ENCODE measurements at places on chromosomes 12 and 14.

DNA sequence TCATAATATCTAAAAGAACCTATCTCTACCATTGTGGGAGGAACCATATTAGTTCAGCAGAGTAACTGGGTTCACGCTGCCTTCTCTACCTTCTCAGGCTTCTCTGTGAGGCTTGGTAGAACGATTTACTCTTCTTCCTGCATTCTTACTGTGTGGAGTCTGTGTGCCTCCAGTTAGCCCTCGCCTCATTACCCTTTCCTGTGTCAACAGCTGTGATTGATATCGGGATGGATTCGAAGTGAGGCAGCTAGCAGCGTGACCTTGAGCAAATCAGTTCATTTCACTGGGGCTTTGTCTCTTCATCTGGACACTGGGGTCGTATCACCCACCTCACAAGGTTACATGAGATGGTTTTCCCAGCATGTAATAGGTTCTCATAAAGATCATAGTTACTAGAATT lies 4.6 kb upstream of the VRK1 start:
- no peak for DNase-seq

- DNase-seq: no peak
Measured at GRCh38 chr12:27335364-27336281, 3.0 kb downstream of the BMAL2 start.

DNA sequence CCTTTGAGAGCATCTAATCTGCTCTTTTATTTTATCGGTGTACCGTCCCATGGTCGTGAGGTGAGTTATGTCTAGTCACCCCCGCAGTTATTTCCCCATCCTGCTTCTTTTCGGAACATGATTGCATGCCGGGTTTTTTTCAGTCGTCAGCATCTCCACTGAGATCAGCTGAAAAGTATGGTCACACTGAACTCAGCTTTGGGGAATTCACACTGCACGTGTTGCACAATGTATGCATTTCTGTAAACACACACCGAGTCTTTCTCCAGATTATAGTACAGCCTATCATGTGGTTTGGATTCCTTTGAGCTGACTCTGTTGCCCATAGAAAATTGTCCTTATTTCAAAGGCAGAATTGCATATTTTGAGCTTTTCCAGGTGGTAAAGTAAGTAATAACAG lies 24.6 kb downstream of the PLXNC1 start:
- DNase-seq: no peak

GRCh38 chr14:45181329-45181728 lies 45.6 kb downstream of the FANCM start:
- no peak for DNase-seq

GRCh38 chr14:36940476-36940875 lies 231.9 kb downstream of the SLC25A21 start:
- DNase-seq: no peak

DNA sequence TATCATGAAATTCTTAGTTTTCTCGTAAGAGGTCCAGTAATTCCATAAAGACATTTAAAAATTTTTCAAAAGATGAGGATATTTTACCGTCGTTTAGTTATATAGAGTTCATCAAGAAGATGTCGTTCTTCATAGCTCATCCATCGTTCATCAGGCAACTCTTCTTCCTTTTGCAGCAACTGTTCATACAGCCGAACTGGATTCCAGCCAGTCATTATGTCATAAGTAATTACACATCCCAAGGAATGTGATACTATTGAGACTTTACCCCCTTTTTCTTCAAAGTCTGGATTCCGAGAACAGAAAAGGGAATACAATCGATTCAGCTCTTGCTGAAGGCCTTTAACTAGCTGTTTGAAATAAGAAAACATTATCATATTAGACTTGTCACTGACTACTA lies 90.3 kb downstream of the DDHD1 start:
- no peak for DNase-seq

DNA sequence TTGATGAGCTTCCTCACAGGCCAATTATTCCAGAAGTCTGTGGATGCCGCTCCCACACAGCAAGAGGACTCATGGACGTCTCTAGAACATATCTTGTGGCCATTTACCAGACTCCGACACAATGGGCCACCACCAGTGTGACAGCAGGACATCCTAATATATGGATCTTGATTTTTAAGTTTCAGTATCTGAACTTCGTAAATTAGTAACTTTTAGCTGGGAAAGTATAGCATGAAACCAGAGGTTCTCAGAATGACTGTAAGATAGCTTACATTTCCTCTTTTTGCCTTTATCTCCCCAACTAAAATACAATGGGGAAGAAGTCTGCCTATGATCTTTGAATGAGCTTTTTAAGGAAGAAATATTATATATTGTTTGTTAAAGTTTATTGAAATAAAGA lies 87.0 kb downstream of the DNAI7 start:
- no peak for DNase-seq

DNA sequence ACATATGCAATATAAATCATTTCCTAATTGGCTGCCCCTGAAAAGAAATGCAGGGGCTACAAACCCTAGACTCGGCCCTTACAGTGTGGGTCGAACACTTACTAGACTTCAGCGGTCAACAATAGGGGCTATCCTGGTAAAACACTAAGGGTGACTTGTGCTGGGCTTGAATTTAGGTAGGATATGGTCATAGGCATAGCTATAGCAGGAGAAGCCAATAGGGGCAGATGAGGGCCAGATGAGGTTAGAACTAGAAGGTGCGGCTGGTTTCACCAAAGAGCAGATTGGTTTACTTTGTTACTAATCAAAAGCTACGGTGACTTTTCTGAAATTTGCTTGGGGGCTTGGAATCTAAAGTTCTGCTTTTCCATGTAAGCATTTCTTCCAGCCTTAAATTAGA lies 282.3 kb upstream of the DIO2 start:
- no peak for DNase-seq

DNA sequence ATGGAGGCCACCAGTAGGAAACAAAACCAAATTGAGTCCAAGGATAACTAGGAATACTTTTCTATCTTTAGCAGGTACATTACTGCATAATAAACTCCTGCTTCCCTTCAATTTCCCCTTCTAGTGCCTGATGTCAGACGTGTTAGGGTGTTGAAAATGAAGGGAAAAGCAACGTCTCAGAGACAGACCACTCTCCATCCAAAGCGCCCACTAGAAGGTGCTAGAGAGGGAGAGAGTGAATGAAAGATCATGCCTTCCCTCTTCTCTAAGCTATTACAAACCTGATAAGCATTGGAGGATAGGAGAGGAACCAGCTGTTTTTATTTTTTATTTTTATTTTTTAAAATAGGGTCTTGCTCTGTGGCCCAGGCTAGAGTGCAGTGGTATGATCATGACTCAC lies 64.1 kb downstream of the ZNF641 start:
- DNase-seq: no peak

- DNase-seq: no peak
Measured at GRCh38 chr14:101105045-101105444, 201.5 kb upstream of the RTL1 start.

DNA sequence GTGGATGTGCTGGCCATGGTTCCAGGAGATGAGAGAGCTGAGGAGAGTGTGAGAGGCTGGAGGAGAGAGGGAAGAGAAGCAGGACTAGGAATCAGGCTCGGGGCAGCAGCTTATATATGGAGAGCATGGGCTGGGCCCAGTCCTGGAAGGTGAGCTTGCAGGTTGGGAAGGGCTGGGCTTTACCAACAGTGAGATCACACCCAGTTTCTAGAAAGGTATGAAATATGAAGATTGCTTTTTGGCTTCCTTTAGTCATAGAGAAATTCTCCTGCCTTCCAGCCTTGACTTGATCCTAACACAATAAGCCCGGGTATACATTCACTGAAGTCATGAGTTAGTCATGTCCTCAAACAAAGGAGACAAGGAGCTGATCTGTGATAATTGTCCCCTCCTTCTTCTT lies at the start of gene KRT6A:
Gene KRT6A, minus strand, starts transcription at position 86 of the 400 bp plus-strand sequence. Its CDS starts 69 bp downstream, at position 17.
- DNase-seq: no peak

- DNase-seq: no peak
Measured at GRCh38 chr12:105554223-105554678, 223.8 kb downstream of the C12orf75 start.

GRCh38 chr14:68633131-68633991 lies 159.5 kb downstream of the ZFP36L1 start:
- DNase-seq: no peak

DNA sequence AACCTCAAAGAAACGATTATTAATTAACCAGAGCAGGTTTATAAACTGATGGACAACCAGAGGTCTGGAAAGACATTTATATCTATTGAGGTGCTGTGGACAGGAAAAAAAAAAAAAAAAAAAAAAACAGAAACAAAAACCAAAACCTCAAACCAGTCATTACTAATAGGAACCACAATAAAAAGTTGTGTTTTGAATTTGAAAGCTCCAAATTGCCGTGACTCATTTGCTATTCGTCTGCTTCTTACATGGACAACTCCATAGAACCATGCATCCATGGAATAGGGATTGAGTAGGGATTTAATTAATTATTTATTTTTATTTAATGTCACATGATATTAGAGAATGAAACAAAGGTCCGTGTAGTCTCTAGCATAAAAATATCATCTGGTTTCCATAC lies 134.1 kb upstream of the SSTR1 start:
- no peak for DNase-seq

DNA sequence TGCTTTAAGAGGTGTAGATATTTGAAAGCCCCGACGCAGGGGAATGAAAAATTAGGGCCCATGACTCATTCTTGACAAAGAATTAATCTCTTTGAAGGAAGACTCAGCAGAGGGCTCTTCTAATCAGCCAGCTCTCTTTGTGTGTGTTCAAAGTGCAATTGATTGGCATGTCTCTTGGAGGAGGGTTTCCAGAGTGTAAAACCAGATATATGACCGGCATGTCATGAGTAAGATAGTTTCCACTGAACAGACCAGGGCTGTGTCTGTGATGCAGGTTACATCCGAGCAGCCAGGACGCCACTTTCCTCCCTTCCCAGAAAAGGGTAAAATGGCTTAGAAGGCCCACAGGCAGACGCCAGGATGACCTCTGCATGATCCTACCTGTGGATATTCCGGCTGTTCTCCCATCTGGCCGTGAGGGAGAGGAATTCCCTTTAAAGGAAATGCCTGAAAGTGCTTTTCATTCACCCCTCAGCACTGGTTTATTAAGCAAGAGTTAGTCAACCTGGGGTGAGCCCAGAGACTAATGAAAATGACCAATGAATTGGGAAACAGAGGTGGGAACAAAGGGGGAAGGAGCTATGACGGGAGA lies 7.2 kb upstream of the KRT75 start:
- DNase-seq: no peak

- DNase-seq: no peak
Measured at GRCh38 chr12:123041042-123041531, 60.6 kb downstream of the ARL6IP4 start.

DNA sequence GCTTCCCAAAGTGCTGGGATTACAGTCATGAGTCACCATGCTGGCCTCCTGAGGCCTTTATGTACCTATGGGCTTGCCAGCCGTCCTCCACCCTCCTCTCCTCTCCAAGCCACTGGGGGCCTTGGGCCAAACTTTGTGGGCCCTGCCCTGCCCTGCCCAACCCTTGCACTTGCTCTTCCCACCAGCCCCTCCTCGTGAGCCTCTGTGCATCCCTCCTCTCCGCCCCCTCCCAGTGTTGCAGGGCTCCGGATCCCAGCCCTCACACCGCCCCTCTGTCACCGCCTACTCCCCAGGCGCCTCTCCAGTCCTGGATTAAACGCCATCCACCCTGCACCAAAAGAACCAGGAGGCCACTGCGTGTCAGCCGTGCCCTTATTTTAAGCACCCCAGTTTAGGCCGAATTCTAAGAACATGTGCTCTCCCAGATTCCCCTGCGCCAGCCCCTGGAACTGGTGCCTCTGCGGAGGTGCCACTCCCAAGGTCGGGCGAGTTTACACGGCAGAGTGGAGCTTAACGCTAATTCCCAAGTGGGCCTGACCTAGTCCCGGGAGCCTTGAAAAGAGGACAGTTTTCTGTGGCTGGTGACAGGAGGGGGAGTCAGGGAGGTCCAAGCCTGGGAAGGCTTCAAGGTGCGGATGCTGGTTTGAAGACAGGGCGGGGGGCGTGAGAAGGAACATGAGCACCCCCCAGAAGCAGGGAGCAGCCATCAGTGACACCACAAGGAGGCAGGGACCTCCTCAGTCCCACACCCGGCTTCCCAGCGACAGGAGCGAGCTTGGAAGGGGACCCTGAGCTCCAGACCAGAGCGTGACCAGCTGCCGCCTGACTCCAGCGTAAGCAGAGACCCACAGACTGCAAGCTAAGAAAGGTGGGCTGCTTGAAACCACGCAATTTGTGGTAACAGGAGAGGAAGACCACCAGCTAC lies 21.2 kb upstream of the CDCA4 start:
- DNase-seq: no peak

DNA sequence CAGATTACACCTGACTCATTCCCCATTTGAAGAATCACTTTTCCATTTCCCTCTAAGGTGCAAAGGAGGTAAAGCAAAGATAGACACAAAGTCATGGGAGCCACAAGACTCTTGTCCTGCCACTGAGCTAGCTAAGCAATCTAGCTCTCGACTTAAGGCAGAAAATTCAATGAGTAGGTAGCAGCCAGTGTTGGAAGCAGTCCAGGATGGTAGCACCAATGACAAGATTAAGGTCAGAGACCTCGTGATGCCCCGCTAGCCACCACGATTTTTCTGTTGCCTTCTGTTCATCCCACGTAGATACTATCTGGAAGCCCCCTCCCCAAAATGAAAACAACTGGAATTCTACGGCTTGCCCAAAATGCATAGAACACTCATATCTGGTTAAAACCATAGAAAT lies 1.4 kb downstream of the VAMP1 start:
- no peak for DNase-seq

DNA sequence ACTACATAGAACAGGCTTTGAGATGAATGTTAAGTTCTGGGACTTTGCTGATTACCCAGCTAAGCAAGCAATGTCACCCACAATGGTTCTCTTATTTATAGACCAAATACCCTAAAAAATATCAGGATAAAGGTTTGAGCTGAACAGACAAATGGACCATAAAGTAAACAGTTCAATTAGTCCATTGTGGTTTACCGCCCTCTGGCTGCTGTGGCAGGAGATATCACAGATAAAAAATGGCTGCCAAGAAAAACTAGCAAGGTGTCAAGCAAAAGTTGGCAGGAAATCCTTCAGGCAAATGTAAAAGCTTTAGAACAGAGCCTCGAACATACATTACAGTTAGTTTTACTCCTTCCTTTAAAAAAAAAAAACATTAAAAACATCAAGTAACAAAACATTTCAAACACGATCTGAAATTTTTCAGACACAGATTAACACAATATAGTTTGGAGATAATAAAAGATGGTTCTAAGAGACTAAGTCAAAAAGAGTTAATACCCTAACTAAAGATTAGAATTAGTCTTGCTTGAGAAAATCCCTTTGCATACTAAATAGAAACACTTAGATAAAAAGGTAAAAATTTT lies 41.3 kb downstream of the MED13L start:
- no peak for DNase-seq

GRCh38 chr12:128259556-128260070 lies 7.4 kb upstream of the TMEM132C start:
- no peak for DNase-seq

DNA sequence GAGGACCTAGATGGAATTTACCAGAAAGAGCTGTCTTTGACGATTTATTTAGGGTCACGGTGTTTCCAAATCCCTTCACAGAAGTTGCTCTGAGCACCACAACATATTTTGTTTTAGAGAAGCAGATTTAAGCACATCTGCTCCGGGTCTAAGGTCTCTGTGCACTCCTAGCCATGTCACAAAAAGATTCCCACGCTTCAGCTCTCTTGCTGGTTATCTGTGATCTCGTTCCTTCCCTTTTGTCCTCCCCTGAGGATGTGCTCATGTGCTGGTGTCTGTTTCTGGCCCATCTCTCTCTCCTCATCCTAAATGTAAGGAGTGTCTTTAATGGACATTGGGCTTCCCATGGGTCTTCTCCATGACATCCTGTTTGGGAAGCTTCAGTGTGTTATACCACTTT lies 53.7 kb upstream of the GNPNAT1 start:
- no peak for DNase-seq

All from stimulated activated CD8-positive, alpha-beta memory T cell treated with anti-CD3 and anti-CD28 coated beads, Interleukin-15, amount 100 ng/mL, for 24 hours (primary cell).